Fibroblast of villous mesenchyme (primary cell): ENCODE measurements at places on chromosomes 2 and 18.

DNA sequence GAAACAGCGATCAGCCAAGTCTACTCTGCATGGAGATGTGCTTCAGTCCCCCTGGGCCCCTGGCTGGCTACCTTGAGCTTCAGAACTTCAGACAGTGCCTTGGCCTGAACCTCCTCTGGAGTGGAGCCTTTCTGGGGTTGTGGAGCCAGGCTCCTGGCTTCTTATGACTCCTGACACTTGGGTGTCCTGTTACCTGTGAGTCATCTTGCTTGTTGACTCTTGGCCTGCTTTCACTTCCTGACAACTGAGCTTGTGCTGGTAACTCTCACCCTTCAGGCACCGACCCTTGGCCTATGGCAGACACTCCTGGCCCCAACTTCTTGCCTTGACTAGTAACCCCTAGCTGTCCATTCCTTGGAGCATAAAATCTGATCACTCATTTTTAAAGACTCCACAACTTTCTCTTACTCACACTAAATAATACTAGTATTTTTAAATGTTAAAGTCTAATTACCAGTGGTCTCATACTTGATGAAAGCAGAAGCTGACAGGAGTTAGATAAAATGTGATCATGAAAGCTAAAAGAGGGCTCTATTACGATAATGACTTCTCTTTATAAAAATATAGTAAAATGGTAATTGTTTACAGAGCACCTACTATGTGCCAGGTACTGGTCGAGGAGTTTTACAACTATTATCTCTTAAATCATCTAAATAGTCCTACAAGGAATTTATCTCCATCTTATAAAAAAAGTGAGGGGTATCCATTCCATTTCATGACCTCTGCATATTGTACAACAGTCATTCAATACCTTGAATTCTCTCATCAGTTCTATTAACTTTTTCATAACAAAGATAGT is 46.3 kb upstream of the VIT start:
- peak; percentile 72 for DNase-seq

DNA sequence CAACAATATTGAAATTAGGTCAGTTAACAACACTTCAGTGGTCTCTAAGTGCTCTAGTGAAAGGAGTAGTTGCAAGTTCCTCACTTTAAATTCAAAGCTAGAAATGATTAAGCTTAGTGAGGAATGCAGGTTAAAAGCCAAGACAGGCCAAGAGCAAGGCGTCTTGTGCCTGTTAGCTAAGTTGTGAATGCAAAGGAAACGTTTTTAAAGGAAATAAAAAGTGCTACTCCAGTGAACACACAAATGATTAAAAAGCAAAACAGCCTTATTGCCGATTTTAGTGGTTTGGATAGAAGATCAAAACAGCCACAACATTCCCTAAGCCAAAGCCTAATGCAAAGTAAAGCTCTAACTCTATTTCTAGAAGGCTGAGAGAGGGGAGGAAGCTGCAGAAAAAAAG is 44.7 kb downstream of the ANTXR1 start:
- no peak for DNase-seq

DNA sequence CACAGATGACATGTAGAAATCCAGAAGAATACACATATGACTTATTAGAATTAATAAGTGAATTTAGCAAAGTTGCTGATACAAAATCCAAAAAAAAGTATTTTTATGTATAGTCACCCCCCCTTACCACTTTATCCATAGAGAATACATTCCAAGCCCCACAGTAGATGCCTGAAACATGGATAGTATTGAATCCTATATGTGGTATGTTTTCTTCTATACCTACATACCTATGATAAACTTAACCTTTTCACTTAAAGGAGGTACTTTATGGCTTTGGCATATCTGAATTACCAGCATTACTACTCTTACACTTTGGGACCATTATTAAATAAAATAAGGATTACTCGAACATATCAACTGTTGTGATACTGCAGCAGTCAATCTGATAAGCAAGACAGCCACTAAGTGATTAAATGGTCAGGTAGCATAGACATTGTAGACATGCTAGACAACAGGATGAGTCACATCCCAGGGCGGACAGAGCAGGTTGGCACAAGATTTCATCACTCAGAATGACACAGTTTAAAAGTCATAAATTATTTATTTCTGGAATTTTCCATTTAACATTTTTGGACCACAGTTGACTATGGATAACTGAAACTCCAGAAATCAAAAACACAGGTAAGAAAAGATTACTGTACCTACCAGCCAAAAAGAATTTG is 208.2 kb upstream of the CHAC2 start:
- no peak for DNase-seq

- DNase-seq, result peak; percentile 16
These were observed 1.4 kb downstream of the CLUL1 start for GRCh38 chr18:598124-598589.

GRCh38 chr2:86562485-86562921 is 740 bp downstream of the CHMP3 start:
- DNase-seq, result no peak

DNA sequence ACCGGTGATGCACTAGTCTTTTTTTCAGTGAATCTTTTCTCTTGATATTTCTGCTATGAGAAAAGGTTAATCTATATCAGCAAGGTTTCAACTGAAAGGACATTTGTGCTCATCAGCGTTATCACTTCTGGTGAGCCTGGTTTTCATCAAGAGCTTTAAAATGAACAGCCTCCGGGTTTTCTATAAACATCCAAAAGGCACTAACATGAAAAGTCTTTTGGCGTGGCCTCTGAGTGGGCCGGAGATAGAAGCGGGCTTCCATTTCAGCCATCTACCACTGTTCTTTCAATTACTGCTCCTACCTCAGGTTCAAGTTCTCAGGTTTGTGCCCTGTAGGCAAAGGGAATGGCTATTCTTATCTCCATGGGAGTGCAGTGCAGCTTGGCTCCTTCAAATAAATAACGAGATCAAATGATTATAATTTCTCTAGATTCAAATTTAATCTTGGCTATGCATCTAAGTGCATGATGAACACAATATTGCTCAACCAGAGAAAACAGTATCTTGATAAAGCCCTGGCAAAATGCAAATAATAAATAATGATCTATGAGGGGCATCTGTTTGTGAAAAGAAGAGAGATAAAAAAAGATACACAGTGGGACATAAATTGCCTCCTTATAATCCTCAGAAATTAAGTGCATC is 314.8 kb downstream of the CDH2 start:
- DNase-seq, result peak; percentile 25

- DNase-seq, result peak; percentile 83
These were observed 104.3 kb upstream of the ST6GAL2 start for GRCh38 chr2:106990297-106990696.

- DNase-seq, result peak; percentile 68
These were observed 300.4 kb downstream of the KCNS3 start for GRCh38 chr2:18178736-18179349.

GRCh38 chr18:23784832-23785245 is 95.6 kb downstream of the LAMA3 start:
- peak; percentile 51 for DNase-seq

DNA sequence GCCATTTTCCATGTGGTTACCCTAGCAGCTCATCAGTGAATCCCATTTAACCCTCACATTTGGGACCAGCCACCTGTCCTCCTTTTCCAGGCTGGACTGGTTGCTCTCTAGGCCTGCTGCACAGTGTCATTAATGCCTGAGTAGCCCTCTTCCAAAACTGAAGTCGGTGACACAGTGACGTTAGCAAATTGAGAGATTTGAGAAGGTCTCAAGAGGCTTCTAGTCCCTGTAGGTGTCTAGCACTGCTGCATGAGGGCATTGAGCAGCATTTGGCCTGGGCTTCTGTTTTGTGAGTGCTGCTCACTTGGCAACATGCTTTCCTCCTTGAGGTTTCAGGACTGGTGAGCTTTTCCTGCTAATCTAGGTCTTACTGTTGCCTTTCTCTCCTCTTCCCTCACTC is 36.7 kb downstream of the PKP4 start:
- no peak for DNase-seq

DNA sequence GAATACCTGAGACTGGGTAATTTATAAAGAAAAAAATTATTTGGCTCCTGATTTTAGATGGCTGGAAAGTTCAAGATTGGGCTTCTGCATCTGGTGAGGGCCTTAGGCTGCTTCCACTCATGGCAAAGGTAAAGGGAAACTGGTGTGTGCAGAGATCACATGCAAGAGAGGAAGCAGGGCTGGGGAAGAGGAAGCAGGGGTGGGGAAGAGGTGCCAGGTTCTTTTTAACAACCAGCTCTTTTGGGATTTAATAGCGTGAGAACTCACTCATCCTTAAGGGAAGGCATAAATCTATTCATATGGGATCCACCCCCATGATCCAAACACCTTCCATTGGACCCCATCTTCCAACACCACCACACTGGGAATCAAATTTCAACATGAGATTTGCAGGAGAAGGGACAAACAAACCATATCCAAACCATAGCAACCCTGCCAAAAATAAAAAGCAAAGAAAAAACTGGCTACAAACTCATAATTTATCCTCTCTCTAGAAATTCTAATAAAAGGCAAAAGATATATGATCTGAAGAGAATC is 30.4 kb downstream of the PRKRA start:
- DNase-seq, result no peak

DNA sequence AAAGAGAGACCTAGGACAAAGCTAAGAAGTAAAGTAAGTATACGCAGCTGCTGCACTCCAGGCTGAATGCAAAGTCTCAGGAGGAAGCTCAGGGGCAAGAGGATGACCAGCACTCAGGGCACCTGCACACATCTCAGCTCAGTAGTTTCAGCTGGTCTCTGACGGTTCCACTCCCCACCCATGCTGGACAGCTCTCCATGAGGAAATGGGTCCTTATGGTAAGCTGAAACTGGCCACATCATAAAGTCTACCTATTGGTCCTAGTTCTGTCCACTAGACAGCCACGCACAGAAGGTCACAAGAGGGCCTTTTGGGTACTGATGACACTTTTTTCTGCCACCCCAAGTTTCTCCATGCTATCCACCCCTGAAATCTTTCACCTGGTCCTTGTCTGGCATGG is 215.3 kb downstream of the TTC32 start:
- DNase-seq, result no peak

- no peak for DNase-seq
These were observed 77.5 kb upstream of the MYL1 start for GRCh38 chr2:210392469-210392881.

DNA sequence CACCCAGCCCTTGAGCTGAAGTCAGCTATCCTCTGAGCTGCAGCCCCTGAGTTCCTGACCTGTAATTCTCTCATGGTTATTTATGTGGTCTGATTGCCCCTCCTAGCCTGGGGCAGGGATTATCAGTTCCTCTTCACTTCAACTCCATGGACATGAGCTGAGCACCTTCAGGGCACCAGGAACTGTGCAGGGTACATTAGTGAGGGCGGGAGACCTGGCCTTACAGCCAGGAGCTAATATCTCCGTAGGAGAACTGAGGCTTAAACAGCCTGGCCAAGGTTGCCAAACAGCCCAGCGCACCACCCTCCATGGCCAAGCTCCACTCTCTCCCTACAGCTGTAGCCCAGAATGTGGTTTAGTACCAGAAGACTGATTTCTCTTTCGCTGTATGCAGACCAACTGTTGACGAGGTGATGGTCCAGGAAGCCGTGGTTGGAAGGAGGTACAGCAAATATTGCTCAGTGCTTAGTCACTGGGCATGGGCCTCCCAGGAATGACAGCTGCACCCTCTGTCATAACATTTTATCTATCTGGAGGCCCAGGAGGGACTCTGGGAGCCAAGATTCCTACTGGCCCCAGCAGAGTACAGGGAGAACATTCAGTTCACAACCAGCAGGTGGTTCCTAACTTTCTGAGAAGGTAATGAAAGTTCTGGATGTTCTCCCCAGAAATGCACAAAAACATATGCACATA is 228.7 kb upstream of the SIX2 start:
- DNase-seq, result peak; percentile 69

DNA sequence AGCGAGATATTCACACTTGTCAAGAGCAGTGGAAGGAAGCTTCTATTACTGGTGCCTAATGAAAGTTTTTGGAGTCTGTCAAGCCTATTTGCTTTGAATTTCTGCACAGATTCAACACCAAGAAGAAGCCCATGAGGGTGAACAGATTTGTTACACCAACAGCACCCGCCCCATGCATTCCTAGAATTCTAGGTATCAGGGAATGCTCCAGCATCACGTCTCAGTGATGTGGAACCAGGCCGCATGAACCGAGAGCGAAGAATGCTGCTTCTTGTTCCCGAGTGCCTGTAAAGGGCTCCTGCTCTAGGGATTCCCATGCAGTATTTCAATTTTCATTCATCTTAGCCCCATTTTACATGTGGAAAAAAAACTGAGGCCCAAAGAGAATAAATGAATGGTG is 69.7 kb downstream of the KCNF1 start:
- DNase-seq, result no peak

GRCh38 chr2:10905006-10905861 is 6.5 kb upstream of the KCNF1 start:
- no peak for DNase-seq
